SW 1271 (cell line): ENCODE measurements at places on chromosomes 4 and X.

GRCh38 chr4:176927664-176928063 lies 134.9 kb upstream of the VEGFC start:
- DNase-seq: no peak

DNA sequence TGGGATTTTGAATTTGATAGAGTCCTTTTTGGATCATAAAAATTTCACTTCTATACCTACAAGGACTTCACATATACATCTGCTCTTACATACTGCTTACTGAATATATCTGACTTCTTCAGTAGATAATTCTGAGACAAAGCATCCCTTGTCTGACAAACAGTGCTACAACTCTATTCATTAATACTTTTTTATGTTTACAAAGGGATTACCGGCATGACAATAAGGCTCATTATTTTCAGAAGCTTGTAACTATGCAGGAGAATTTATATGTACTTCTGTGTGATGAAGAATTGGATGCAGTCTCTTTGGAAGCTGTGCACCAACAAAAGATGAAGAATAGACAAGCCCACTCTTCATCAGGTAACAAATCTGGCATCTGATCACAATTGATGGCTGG lies 1070.3 kb downstream of the STIM2 start:
- DNase-seq: no peak

DNA sequence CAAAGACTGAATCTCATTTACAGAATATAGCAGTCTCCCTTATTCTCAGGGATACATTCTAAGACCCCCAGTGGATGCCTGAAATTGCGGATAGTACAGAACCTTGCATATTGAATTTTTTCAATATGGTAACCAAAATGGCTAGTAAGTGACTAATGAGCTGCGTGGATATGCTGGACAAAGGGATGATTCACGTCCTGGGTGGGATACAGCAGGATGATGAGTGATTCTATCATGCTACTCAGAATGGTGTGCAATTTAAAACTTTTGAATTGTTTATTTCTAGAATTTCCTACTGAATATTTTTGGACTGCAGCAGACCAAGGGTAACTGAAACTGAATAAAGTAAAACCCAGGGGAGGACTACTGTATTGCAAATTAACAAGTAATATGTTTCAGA lies 66.7 kb downstream of the STAG2 start:
- no peak for DNase-seq

DNA sequence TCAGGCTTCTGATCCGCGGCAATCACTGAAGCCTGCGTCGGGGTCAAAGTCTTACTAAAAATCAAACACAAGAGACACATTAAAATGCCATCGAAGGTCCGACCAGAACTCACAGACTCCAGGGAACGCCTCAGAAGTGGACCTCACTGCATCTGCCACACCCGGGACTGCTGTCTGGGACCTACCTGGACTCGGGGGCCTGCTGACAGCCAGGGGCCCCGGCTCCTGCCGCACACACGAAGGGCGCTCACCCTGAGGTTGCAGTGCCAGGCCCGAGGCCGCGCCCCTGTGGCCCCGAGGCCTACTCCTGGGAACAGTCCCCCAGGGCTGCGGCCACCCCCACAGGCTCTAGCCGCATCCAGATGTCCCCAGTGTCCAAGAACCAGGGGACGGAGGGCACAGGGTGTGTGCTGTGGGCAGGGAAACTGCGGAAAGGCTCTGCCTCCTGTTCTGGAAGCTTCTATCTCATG lies 7.4 kb downstream of the CTBP1 start:
- no peak for DNase-seq

DNA sequence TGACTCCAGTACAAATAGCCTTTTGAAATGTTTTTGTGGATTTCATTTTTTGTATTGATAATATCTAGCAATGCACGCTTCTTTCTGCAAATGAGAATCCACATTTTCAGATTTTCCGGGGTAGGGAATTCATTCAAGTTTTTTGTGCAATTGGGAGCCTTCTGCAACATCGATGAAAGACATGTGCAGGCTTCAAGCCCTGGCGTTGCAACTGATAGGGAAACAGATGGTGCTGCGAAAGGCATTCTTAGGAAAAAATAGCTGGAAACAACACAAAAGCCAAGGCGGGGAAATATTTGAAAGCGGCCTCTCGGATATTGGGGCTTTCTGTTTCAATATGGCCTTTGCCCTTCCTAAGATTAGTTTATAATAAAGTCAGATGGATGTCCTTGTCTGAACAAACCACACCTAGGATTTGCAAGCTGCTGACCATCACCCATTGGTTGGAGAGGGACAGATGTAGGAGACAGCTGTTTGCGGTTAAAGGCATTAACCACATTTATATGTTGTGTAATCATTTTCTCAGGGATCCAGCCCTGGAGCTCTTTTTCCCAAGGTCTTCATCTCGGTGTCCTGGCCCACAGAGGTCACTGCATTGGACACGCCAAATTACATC lies 136.5 kb downstream of the PRKX start:
- no peak for DNase-seq

GRCh38 chrX:99719140-99719539 lies 690.9 kb downstream of the PCDH19 start:
- DNase-seq: no peak

GRCh38 chr4:100929758-100930157 lies 411.9 kb upstream of the EMCN start:
- DNase-seq: no peak

- DNase-seq: no peak
Measured at GRCh38 chrX:99137488-99137887, 1272.6 kb downstream of the PCDH19 start.

DNA sequence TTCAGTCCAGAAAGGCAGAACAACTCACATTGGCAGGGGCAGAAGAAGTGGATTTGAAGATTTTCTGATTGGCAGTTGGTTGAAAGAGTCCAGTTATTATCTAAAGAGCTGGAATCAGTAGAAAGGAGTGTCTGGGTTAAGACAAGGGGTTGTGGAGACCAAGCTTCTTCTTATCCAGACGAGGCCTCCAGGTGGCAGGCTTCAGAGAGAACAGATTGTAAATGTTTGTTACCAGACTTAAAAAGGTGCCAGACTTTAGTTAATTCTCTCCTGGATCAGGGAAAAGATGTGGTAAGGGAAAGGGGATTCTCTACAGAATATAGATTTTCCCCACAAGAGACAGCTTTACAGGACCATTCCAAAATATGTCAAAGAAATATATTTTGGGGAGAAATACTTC lies 36.7 kb upstream of the TLR3 start:
- no peak for DNase-seq

GRCh38 chr4:124686279-124686678 lies 26.3 kb downstream of the ANKRD50 start:
- DNase-seq: no peak

- no peak for DNase-seq
Measured at GRCh38 chrX:129116676-129117470, 406.4 kb downstream of the SMARCA1 start.

DNA sequence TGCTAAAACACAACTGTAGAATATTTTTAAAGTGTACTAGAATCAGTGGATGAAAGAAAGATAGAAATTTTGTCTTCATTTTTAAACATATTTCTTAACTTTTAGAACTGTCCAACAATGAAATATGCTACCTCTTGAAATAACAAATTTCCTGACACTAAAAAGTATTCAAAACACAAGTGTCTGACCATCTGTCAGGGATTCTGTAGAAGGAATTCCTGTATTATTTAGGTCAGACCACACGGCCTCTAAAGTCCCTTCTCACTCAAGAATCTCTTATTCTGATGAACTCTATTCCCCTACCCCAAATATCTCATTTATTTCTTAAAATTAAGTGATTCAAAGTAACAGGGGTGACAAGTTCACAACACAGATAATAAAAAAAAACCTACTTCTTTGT lies 99.1 kb downstream of the MAML3 start:
- DNase-seq: no peak

- no peak for DNase-seq
Measured at GRCh38 chr4:53100501-53101190, 238.5 kb downstream of the RASL11B start.

DNA sequence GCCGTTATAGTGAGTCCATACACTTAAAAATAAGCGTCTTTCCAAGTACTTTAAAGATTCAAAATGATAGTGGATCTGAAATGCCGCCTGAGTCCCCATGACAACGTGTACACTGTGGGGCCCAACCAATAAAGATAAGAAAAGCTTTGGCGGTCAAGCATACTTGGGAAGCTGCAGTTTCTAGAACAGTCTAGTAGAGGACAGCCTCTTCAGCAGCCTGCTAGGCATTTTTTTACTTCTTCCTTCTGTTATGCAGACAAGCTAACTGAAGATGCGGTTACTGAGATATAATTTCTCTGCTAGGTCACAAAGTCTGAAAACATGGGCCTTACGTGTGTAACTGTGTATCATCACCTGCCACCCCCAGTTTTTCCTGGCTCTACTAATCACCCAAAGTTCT lies 402 bp upstream of the UPRT start:
- DNase-seq: no peak

- no peak for DNase-seq
Measured at GRCh38 chrX:146456058-146456457, 353.5 kb upstream of the CXorf51B start.

- no peak for DNase-seq
Measured at GRCh38 chr4:26344901-26345564, 24.2 kb downstream of the RBPJ start.

- DNase-seq: no peak
Measured at GRCh38 chr4:113602646-113603228, 158.8 kb downstream of the CAMK2D start.

DNA sequence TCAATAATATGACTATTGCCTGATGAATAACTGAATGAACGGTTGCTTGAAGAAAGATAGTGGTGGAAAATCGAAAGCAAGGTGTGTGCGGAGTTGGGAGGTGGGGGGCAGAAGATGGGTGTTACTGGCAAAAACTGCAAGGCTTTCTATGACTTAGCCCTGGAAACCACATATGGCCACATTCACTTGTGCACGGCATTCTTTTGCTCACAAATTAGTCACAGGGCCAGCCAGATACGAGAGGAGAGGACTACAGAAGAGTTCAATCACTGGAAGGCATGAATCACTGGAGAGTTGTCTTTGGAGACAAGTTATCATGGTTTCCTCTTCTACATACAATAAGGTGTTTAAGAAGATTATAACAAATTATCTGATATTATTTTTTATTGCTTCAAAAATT lies 626.5 kb upstream of the CPEB2 start:
- no peak for DNase-seq

- no peak for DNase-seq
Measured at GRCh38 chr4:7255488-7255881, 63.1 kb downstream of the SORCS2 start.

GRCh38 chr4:139669890-139670289 lies 4.3 kb downstream of the MGST2 start:
- no peak for DNase-seq

GRCh38 chrX:107603429-107604159 lies 24.7 kb upstream of the PRPS1 start:
- no peak for DNase-seq

DNA sequence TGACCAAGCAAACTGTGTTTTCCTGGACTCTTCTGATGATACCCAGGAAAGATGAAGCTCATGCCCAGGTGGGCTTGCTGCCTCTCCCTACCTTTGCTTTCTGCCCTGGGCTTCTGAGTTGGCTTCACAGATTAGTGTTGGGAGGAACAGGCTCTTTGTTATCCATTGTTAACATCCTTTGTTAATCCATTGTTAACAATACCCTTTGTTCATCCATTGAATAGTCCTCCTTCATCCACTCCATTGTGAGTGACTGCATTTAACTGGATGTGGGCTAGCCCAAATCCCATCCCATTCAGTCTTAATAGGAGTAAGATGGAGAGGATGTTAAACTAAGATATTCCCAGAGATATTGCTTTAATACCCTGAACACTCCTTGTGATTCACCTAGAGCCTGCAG lies 199.0 kb upstream of the LNX1 start:
- no peak for DNase-seq

- no peak for DNase-seq
Measured at GRCh38 chr4:1086011-1086410, 27.4 kb downstream of the RNF212 start.

DNA sequence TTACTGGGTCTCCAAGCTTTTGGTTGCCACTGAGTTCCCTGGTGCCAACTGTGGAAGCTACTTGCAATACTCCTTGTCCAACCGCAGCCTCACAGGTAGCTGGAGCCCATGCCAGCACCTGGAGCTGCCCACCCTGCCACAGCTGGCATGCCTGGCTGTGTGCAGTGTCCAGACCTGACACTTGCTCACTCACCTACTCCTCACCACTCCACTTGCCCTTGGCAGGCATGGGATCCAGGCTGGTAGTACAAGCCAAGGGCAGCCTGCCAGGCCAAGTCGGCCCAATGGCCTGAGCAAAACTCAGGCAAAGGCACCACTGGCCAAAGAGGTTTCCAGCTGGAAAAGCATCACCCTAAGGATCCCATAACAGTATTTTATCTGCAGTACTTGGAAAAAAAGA lies 246.3 kb downstream of the PDGFC start:
- DNase-seq: no peak

- DNase-seq: no peak
Measured at GRCh38 chr4:23828020-23828715, 61.7 kb downstream of the PPARGC1A start.

DNA sequence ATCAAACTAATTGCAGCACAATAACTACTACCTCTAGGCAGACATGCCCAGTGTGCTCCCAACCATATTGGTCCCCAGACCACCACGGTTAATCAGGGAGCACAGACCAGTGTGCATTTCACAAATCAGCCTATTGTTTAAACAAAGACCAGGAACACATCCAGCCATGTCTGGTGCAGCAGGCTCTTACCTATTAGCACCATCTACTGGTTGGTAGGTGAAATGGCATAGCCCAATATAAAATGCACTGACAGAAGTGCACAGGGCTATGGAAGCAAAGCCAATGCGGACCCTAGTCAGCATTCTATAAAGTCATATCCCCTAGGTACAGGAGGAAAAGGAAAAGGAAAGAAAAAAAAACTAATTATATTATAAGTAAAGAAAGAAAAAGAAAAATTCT lies 15.5 kb upstream of the CYLC1 start:
- peak; percentile 13 for DNase-seq

DNA sequence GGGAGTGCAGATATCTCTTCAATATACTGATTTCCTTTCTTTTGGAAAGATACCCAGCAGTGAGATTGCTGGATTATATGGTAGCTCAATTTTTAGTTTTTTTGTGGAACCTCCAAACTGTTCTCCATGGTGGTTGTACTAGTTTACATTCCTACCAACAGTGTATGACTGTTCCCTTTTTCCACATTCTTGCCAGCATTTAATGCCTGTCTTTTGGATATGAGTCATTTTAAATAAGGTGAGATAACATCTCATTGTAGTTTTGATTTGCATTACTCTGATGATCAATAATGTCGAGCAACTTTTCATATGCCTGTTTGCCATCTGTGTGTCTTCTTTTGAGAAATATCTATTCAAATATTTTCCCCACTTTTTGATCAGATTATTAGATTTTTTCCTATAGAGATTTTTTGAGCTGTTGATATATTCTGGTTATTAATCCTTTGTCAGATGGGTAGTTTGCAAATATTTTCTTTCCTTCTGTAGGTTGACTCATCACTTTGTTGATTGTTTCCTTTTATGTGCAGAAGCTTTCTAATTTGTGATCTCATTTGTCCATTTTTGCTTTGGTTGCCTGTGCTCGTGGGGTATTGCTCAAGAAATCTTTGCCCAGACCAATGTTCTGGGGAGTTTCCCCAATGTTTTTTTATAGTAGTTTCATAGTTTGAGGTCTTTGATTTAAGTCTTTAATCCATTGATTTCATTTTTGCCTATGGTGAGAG lies 552.7 kb downstream of the ZNF674 start:
- no peak for DNase-seq
